ENCODE measurements at places on chromosomes 12 and 14.
A peak's percentile ranks its signal among the peaks of the same experiment; 100 is the strongest.

GRCh38 chr12:93322784-93323183 is 54.9 kb upstream of the NUDT4 start:
- DNase-seq, result no peak

GRCh38 chr14:63747846-63748245 is 20.0 kb upstream of the SGPP1 start:
- no peak for DNase-seq

DNA sequence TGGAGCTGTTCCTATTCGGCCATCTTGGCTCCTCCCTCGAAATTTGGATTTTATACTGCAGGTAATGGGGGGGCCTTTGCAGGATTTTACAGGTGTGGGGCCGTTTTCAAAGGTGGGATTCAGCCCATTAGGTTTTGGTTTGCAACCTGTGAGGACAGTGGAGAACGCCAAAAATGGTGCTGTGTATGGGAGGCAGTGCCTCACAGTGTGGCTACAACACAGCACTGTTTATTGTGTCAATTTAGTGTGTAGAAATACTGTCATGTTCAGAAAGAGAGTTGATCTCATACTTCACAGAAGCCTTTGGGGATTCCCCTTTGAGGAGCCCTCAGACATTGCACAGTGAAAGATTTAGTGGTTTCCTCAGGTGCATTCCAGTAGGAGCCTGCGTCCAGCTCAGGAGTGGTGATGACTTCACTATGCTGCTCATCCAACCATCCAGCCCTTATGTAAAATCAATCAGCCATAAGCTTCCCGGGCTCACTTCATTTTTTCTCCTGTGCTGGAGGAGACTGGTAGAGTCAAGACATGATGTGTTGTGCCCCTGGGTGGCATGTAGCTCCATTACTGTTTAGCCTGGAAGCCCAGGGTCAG is 92.7 kb upstream of the PRMT8 start:
- DNase-seq, result no peak

DNA sequence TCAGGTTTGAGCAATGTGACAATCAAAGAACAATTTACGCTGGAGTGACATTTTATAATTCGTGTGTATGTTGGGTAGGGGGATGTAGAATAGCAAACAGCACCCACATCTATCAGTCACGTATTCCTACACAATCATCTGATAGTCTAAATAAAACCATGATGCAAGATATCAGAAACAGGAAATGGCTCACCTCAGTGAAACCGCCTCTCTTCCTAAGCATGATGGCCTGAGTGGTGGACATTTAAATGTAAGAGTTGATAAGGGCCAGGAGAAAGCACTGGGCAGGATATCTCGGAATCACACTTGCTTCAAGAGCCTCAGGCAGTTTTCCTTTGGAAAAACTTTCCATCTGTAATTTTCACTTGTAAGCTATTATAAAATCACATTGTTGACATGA is 128.2 kb downstream of the GRIP1 start:
- DNase-seq, result no peak

DNA sequence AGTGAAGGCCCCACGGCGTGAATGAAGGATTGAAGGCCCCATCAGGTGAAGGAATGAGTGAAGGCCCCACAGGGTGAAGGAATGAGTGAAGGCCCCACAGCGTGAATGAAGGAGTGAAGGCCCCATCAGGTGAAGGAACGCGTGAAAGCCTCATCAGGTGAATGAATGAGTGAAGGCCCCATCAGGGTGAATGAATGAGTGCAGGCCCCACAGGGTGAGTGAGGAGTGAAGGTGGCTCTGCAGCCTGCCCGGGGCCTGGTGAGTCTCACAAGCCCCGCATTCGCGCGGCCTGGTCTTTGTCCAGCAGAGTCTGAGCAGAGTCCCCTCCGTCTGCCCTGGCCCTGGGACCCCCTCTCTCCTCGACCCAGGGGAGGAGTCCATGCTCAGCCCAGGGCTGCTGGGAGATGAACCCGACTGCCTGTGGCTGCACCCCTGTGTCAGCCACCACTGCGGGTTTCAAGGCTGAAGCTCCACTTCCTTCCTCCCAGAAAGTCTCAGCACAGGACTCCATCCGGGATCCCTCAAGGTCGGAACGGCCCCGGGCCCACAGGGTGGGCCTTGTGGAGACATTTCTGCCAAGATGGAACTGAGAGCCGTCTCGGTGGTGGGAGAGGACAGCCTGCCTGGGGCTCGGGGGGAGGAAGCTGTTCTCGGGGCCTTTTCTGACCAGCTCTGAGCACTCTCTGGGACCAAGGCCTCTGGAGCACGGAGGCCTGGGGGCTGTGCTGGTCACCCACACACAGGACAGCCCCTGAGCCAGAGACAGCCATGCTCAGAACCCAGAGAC is 37.4 kb upstream of the TMEM179 start:
- DNase-seq, result no peak

DNA sequence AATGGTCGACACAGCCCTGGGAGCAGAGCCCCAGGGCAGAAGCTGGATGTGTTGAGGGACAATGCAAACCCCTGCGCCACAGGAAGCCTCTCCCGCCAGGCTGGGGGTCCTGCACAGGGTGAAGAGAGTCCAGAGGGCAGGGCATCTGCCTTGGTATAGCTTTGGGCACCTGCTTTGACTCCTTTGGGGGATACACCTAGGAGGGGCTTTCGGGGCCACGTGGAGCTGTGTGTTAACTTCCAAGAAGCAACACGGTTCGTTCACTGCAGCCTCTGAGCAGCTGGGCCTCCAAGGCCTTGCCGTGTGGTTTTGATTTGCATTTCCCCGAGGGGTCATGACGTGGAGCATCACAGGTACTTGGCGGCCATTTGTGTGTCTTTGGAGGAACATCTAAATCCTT is 5.8 kb upstream of the PUS1 start:
- no peak for DNase-seq

- DNase-seq, result no peak
These were observed 21.5 kb upstream of the BEGAIN start for GRCh38 chr14:100608586-100609330.

- DNase-seq, result no peak
These were observed 424.1 kb downstream of the APAF1 start for GRCh38 chr12:99068993-99069747.

DNA sequence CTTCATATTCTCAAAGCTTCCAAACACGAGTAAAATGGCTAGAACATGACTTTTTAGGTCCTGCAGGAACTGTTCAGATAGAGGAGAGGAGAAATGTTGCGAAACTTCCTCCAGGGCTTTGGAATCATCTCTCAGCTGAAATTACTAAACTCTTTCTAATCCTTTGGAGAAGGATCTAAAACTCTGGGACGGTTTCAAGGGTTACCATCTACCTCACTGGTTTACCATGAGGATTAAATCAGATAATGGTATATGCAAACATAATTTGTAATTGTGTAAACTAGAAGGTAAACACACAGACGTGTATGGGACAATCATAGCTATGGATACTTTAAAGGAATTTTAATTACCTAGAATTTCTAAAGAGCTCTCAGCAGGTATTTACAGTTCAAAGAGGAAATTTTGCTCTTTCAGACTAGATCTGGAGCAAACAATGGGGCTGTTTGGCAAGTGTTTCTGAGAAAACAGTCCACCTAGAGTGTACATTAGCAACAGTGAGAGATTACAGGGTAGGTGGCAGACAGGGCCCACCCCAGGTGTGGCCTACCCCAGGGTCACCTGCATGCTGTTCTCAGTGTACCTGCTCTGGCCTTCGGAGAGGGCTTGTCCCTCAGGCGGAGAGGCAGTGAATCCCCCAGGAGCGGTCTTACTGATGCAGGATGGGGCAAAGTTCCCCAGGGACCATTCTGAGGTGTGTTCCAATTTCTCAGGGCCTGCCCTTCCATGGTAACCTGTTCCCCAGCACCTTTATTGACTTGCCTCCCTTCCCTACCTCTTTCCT is 124.7 kb upstream of the MAX start:
- DNase-seq, result no peak

GRCh38 chr12:79920421-79921238 is 14.3 kb downstream of the PPP1R12A start:
- DNase-seq, result peak; percentile 27

DNA sequence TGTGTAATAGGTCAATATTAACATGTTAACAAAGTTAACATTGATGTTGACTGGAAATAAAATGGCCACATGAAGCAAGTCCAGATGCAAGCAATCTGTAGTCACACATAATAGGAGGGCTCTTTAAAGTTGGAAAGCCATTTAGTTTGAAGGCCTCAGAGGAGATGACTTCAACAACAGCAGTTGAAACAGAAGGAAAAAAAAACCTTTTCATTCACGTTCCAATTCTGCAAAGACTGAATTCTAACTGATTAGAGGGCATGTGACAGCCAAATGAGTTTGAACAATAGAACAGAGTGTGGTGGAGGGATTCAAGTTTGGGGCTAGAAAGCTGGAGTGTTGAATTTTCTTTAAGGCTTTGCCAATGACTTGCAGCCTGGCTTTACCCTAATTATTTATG is 41.5 kb upstream of the DAAM1 start:
- no peak for DNase-seq

DNA sequence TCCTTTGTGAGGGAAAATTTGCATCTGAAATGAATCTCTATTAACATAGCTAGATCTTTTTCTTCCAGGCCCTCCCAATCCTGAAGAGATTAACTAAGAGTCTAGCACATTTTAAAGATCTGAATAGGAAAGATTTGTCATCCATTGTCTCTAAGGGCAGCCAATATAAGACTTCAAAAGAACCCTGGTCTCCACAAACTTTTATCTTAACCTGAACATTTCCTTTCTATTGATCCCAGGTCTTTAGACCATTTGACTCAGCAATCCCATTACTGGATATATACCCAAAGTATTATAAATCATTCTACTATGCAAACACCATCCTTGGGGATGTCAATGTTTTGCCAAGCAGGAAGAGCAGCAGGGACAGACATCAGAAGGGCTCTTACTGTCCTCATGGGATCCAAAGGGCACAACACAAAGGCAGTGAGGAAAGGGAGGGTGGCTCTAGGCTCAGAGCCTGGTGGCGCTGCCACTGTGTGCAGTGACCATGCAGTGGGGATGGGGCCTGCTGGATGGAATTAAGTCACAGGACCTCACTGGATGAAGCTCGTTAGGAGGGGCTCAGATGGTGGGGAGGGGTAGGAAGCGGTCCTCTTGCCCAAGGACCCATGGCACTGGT is 12.7 kb upstream of the BDKRB2 start:
- no peak for DNase-seq

DNA sequence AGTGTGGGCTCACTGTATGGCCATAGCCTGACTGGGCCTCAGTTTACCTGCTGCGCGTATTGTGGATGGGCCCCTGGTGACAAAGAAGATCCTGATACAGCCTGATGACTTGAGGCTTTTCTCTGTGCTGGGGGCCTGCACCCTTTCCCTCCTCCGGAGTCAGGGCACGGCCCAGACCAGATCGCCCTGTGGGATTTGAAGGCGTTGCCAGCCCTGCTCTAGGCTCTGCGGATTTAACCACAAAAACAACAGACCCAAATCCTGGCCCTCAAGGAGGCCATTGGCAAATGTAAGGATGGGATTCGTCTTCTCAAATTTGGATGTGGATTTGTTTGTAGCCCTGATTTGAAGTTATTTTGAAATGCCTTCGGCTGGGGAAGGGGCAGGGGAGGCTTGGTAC is 195.8 kb downstream of the TSPAN9 start:
- DNase-seq, result no peak

DNA sequence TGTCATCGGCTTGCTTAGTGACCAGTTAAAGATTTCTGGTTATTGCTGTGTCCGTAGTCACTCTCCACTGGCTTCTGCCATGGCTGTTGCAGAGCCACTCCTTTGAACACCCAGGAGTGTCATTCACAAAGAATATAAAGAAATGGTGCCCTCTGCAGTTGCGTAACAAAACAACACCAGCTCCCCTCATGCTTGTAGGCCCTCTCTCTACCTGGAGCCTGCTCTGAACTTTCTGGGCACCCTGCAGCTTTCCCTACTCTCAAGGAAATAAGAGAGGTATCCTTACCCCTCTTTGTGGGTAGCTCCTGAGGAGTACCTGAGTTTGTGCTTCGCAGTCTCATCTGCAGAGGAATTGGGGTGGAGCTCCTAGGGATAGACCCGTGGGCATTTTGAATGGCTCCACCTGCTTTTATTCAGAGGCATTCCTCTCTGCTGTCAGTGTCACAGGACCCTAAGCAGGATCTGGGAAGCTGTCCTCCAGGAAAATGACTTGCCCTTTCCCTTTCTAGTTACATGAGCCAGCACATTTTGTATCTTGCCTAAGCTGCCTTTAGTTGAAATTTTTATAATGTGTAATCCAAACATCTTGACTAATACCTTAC is 97.2 kb upstream of the TMEM260 start:
- DNase-seq, result peak; percentile 15

DNA sequence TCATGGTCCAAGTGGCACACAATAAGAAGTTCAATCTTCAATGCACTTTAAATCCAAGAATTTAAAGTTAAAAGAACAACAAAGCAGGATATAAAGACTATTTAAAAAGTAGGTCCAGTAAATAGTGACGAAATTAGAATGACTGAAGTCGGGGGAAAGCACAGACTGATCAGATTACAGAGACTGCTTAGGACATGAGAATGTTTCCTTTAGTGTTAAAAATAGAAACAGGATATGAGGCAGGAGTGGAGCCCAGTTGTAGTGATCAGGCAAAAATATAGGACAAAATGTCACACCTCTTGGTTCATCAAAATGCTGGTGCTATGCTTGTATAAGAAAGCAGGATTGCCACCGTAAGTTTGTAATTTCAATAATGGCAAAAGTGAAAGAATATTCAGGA is 52.2 kb upstream of the CD163 start:
- peak; percentile 9 for DNase-seq

- DNase-seq, result no peak
These were observed 17.7 kb downstream of the SLC11A2 start for GRCh38 chr12:51008329-51009055.

- no peak for DNase-seq
These were observed 3.2 kb downstream of the SERPINA9 start for GRCh38 chr14:94472842-94473241.

- no peak for DNase-seq
These were observed 136.3 kb downstream of the FOXG1 start for GRCh38 chr14:28902930-28903329.

- no peak for DNase-seq
These were observed 108.8 kb downstream of the SLC25A21 start for GRCh38 chr14:37063467-37064240.

DNA sequence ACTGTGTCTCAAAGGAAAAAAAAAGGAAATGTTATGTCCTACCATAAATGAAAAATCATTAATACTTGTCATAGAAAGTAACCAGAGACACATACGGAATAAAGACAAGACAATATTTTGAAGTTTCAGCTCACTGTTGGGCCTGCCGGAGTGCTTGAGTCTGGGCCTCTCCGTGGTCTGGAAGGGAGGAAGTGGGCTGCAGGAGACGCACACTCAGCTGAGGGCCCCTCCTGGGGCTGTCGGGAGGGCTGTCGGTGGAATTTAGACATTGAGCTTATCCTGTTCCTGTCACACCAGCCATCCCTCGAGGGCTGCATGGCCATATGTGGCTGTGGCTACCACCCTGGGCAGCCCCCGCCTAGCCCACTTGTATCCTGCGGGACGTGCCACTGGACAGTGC is 80.6 kb downstream of the DDX51 start:
- DNase-seq, result no peak

- DNase-seq, result no peak
These were observed 16.3 kb downstream of the MSRB3 start for GRCh38 chr12:65294641-65295262.

Data from hematopoietic multipotent progenitor cell treated with erythropoietin and hydrocortisone succinate and interleukin-3 and kit ligand, for 8 days (in vitro differentiated cells).